ENCODE measurements at places on chromosomes 12 and 14.
A peak's percentile ranks its signal among the peaks of the same experiment; 100 is the strongest.

DNA sequence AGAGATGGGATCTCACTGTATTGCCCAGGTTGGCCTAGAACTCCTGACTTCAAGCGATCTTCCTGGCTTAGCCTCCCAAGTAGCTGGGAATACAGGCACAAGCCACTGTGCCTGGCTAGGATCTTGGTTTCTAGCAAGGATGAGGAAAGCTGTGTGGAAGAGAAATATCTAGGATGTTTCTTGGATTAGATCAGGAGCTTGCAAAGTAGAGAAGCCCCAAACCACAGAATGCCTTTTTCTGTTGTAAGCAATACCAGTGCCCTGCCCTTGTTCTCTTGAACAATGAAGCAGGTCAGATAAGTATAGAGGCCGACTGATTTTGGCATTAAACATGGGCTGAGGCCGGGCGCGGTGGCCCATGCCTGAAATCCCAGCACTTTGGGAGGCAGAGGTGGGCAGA lies 44.3 kb upstream of the STRN3 start:
- DNase-seq = peak; percentile 76

DNA sequence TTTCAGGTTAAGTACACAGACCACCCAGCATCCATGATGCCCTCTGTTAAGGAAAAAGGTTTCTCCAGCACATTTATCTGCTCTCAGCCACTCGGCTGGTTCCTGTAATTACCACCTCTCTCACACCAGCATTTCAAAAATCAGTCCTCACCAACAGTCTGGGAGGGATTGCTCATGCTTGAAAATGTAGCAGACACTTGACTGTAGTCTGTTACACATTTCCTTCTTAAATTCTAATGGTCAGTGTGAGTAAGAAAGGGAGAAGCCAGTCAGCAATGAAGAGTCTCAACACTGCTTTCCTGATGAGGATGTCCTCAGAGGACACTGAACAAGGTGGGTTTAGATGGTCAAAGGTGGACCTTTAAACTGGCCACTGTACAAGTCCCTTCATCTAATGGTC lies 6.0 kb downstream of the ZBTB39 start:
- DNase-seq = peak; percentile 15

- DNase-seq = no peak
Measured at GRCh38 chr12:104357421-104357952, 53.9 kb downstream of the EID3 start.

DNA sequence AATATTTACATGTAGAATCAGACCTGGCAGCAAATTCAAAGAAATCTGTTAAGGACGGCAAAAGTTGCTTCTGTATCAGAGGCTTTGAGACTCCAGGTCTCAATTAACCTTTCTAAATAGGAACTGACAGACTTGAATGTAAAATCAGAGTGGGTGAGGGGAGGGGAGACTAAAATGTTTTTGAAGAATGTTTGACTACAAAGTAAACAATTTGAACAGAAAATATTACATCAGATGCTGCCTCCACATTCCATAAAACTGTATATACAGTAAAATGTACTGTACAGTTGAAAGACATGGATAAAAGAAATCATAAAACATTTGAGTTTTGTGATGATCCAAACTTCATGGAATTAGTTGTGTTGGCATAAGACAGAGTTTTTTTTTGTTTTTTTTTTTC lies 49.5 kb upstream of the POC1B start:
- DNase-seq = no peak

DNA sequence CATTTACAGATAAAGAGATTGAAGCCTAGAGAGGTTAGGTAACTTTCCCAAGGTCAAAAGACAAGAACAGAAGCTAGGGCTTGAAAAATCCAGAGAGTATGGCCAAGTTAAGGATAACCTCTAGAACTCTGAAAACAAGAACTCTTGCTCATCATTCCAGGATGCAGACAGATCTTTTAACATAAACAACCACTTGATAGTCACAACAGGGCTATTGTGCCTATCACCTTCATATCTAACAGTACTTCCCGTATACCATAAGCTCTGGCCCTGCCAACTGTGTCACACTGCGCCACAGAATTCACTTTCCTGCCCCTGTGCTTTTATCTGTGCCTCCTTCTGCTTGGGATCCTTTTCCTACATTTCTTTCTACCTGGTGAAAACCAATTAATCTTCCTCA lies 18.2 kb downstream of the ERP29 start:
- no peak for DNase-seq

- peak; percentile 30 for DNase-seq
Measured at GRCh38 chr12:107670999-107671643, 14.5 kb upstream of the PWP1 start.

GRCh38 chr12:121872546-121873215 lies 14.0 kb upstream of the HPD start:
- DNase-seq = peak; percentile 99

- DNase-seq = no peak
Measured at GRCh38 chr14:51369814-51370213, 129.8 kb downstream of the TMX1 start.

DNA sequence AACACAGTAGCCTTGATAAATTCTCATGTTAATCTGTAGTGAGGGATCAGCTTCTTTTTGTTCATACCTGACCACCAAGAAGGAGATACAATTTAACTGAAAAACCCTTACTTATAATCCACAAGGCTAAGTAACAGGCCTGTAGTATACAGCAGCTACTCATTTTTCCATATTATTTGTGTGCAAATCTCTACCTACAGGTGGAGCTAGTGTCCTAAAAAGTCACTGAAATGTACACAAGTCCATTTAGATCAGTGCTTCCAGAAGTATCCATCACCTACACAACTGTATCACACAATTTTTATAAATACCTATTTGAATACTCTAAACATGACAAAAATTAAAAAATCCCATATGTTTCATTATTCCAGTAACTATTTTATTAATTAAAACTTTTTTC lies 173.2 kb downstream of the SLC35F4 start:
- peak; percentile 7 for DNase-seq

- no peak for DNase-seq
Measured at GRCh38 chr14:102683399-102684297, 91.2 kb downstream of the RCOR1 start.

DNA sequence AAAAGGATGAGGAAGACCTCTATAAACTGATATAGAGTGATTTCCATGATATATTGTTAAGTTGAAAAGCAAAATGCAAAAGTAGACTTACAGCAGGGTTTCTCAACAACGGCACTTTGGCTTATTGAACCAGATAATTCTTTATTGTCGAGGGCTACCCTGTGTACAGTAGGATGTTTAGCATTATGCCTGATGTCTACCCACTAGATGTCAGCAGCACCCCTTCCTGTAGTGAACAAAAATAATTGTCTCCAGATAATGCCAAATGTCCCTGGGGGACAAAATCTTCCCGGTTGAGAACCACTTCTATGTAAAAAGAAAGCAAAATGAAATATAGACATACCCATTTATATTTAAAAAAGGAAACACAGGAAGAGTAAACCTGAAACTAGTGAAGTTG lies 32.4 kb downstream of the ABCD2 start:
- DNase-seq = no peak

- no peak for DNase-seq
Measured at GRCh38 chr12:116189692-116190091, 87.8 kb downstream of the MED13L start.

GRCh38 chr12:2320841-2321240 lies 268.1 kb downstream of the CACNA1C start:
- DNase-seq = no peak

DNA sequence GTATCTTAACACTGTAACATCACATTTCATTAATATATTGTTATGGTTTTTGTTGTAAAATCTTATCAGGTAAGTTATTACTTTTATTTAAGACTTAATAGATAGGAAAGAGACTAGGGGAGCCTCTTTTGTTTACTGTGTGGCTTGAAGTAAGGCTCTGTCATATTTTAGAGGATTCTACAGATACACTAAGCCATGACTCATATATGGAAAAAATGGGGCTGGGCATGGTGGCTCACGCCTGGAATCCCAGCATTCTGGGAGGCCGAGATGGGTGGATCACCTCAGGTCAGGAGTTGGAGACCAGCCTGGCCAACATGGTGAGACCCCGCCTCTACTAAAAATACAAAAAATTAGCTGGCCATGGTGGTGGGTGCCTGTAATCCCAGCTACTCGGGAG lies 23.6 kb upstream of the NPFF start:
- DNase-seq = peak; percentile 27

DNA sequence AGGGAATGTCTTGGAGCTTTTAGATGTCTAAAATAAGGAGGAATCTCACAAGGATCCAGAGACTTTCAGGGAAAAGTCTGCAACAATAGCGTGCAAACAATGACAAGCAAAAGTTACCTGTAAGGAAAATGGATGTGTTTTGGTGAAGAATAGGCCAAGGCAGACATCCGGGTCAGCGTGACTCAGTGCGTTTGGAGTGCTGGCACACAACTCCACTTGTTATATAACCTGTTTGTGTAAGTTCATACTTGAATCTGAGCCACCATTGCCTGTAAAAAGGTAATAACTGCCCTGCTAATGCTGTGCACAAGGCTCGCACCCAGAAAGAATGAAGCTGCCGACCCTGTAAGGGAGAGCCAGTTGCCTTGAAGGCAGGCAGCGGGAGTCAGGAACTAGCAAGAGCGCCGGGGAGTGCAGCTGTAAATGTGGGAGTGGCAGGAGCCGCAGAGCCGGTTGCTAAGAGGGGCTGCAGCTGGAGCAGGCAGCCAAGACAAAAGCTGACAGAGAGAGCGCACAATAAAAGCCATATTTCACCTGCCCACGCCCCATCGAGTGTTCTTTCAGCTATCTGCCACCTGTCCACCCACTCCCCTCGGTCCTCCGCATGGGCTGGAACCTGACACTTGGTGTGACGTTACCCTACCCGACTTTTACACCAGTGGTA lies 638.5 kb upstream of the MIS18BP1 start:
- no peak for DNase-seq

DNA sequence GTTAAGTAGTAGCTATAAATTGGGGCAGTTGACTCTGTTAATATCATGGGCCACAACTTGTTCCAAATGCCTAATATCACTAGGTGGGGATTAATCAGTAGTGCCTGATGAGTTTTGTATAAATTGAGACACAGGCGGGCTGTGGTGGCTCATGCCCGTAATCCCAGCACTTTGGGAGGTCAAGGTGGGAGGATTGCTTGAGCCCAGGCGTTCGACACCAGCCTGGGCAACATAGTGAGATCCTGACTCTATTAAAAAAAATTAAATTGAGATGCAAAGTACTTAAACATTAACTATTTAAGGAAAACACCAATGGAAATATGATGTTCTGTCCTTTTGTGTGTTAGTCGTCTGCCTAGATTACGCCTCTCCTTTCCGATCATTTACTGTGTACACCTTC lies 9.0 kb downstream of the PAPOLA start:
- DNase-seq = no peak

DNA sequence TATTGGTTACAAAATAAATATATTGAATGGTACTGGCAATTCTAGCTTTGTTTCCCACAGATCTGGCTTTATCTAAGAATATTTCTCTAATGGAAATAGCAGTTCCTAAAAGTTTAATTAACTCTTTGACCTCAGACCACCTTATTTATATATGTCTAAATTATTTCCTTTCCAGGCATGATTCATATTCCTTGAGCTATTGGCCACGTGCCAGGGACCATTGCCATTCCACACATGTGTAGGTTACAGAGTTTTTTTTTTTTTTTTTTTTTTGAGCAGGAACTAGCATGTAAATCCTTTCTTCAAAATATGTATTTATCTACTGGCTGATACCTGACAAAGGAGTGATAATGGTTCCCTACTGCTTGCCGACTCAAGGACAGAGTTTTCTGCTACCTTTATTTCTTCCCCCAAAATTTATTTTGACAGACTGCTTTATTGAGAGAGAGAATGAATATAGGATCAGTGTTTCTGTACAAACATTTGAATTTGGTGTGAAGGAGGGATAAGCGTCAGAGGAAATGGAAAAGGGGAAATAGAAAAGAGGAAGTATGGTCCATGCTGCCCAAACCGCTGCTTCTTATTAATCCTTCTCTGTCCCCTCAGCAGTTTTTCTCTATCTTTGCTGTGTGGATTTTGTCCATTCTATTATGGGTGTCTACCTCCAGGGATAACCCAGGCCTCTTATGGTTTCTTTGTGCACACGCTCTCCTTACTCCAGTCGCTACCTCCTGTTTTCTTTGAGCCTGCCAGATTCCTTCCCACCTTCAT lies 36.4 kb downstream of the PDE3A start:
- no peak for DNase-seq

GRCh38 chr14:71166180-71166837 lies 259.1 kb downstream of the PCNX1 start:
- peak; percentile 33 for DNase-seq

DNA sequence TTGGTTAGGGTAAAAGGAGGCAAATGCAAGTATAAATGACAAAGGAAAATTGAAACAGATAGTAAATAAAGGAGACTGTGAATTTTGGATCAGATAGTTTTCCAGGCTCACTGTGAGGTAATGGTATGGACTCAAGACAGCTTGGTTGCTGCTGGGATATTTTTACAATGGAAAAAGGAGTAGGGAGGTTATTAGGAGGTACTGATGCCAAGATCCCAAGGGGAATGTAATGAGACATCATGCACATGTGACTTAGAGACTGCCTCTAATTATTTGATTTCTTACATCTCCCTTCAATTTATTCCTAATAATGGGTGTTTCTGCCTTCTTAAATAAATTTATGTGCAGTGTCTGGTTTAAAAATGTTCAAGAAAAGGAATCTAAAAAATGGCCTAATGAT lies 56.9 kb downstream of the TAOK3 start:
- DNase-seq = peak; percentile 35

DNA sequence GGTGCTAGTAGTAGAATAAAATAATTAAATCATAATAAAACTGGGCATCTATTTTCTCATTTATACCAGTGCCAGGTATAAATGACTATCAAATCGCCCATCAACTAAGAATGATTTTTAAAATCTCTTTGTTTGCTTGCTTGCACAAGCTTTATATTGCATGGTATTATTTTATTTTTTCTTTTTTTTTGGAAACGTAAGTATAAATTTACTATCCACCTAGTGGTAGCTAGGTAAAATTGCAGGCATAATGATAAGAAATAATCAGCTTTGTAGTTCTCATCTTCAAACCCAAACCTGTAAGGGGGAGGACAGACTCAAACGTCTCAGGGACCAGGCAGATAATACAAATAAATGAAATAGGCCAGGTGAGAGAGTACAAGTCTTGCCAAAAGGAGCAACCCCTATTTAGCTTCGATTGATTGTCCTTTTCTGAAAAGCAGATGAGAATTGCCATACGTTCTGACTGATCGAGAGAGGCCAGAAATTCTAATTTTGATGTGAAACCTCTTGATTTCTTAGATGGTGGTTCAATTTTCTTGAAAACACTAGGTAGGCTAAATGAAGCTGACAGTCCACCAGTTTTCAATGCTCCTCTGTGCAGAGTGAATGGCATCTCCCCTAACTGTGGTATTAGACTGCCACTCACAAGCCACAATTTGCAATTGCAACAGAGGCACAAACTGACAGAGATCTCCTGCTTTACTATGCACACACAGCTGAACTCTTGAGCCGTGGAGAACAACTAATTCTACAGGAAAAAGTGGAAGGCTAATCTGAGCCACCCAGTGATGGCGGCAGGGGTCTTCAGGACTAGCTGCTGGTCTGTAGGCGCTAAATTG lies 189.3 kb downstream of the DACT1 start:
- no peak for DNase-seq

- DNase-seq = peak; percentile 47
Measured at GRCh38 chr12:92992041-92992440, 62.9 kb upstream of the EEA1 start.
